ENCODE measurements at places on chromosomes 6 and 20.

- DNase-seq, result peak; percentile 97
Measured at GRCh38 chr6:15948930-15949900, 179.7 kb upstream of the MYLIP start.

DNA sequence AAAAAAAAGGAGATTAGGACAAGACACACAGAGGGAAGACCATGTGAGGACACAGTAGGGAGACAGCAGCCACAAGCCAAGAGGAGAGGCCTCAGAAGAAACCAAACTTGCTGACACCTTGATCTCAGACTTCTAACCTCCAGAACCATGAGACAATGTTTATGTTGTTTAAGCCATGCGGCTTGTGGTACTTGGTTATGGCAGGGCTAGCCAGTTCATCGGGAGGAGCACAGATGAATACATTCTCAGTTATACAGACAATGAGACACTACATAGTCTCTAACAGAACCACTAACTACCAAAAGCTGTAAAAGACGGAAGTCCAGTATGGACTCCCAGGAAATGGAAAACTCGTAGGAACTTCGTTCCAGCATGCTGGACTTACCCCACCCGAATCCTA is 116.8 kb downstream of the MBOAT1 start:
- DNase-seq, result no peak

GRCh38 chr6:164693944-164694343 is 615.5 kb downstream of the C6orf118 start:
- DNase-seq, result no peak

DNA sequence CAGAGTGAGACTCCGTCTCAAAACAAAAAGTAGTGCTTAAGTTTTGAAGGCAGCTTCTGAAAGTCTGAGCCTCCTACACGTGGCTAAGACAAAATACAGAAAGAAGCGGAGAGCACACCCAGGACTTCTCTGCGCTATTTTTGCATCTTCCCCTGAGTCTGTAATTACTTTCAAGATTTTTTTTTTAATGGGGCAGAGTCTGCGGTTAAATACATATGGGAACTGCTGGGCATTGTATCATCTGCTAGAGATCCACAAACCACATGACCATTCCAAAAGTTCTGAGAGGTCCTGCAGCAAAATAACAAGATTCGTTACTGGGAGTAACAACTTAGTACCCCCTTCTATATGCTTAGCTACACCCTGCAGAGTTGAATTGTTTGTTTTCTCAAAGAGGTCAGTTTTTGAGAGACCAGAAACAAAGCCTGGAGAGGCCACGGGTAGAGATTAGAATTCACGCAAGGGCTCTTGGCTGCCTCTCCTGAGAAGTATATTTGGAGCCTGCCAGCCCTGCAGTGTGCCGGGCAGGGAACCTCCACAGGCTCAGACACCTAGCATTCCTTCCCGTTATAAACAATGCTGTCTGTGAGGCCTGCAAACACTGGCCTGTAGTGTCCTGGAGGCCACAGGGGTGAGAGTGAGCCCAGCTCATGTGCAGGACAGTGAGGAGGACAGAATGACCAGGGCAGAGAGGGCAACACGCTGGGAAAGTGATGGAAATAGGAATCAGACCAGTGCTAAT is 48.2 kb upstream of the FAM50B start:
- DNase-seq, result no peak

- no peak for DNase-seq
Measured at GRCh38 chr6:98230250-98230649, 604.1 kb upstream of the POU3F2 start.

DNA sequence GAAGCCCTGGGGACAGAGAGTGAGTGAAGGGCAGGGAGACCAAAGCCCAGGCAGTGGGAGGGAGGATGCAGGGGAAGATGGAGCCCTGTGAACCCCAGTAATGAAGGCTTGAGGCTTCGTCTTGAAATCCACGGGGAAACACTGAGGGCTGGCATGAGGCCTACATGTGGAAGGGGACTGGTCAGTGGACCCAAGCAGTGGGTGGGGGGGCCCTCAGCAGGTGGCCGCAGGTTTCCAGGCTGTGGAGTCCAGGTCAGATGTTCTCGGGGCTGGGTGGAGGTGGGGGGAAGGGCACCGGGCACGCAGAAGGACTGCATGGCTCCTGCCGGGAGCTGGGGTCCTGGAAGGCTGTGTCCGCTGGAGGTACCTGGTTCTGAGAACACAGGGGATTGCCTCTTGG is 2.7 kb upstream of the CD93 start:
- DNase-seq, result no peak

GRCh38 chr20:49381558-49382493 is 100.6 kb downstream of the KCNB1 start:
- DNase-seq, result no peak

GRCh38 chr6:8075704-8076103 is 11.5 kb upstream of the BLOC1S5 start:
- no peak for DNase-seq

GRCh38 chr6:137717074-137718073 is 149.7 kb upstream of the TNFAIP3 start:
- DNase-seq, result peak; percentile 42

DNA sequence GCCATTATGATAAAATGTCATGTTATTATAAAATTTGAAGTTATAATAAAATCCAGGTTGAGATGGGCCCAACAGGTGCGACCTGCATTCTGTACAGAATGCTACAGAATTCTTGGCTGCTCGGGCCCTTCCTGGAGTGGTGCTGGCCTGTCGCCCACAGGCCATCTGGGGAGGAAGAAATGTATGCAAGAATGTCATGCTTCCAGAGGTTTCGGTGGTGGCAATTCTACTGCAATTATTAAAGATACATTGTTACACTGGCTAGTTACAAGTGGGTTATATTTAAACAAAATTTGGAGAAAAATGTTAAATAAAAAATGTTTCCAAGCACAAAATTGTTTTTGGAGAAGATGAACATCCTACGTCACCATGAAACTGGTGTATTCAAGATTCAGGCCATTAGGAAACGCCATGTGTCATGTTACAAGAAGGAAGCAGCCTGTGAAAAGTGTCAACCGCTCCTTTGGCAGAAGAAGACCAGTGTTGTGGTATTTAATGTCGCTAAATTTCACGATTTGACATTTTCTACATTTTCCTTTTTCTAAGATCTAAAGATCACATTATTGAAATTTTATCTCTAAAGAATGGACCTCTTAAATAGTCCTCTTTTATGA is 7.1 kb downstream of the RAMACL start:
- DNase-seq, result no peak

GRCh38 chr6:37488476-37488875 is 11.2 kb downstream of the CCDC167 start:
- DNase-seq, result no peak

DNA sequence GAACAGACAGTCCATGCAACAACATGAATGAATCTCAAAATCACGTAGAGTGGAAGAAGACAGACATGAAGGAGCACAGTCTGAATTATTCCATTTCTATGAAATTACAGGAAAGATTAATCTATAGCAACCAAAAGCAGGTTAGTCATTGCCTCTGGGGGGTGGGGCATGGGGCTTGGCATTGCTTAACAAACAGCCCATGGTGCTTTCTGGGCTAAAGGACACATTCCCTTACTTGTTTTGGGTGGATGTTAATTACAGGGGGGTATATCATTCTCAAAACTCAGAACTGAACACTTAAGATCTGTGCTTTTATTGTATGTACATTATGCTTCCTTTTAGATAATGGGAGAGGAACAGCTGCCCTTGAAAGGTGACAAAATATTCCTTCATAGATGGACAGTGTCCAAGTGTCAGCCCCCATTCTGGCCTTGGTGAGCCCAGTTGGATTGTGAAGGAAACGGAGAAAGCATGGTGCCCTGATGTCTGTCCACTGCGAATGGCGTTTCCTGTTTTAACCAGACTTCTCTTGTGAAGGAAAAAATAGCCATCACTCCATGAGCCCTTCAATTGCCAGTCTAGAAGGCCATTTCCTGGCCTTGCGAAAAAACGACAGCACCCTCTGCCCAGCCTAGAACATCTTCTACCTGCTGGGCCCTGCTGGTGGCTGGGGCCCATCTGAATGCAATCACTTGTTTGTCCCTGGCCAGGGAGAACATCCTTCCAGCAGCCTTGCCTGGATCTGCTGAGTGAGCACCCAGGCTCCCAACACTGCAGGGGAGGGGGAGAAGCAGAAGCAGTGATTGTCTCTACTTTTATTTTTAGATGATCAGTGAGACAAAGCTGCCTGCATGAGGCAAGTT is 179.7 kb downstream of the BCAS1 start:
- no peak for DNase-seq

- DNase-seq, result no peak
Measured at GRCh38 chr6:116106146-116106545, 5.5 kb downstream of the NT5DC1 start.
